ENCODE measurements at places on chromosomes 1 and 21. TPM values are rescaled to one million over a fixed set of nuclear protein-coding genes. Genes with fewer than 3 reads are reported as not detected.

The HTR6 gene
- not detected for polyA plus RNA-seq

- DNase-seq: no peak
- H3K27ac ChIP-seq: no peak overlapping the region
- H3K36me3 ChIP-seq: no peaks in the 10 kb centered on the region
- H3K27me3 ChIP-seq: peaks cover 9% of the 10 kb centered on the region
- H3K4me1 ChIP-seq: peaks cover 5% of the 10 kb centered on the region
These were observed 344.9 kb downstream of the CAMTA1 start for GRCh38 chr1:7130127-7130526.

The TRNP1 gene
- polyA plus RNA-seq: not detected

The ZFYVE9 gene
- 0.87 TPM for polyA plus RNA-seq

The DNAJC28 gene
- polyA plus RNA-seq: not detected

DNA sequence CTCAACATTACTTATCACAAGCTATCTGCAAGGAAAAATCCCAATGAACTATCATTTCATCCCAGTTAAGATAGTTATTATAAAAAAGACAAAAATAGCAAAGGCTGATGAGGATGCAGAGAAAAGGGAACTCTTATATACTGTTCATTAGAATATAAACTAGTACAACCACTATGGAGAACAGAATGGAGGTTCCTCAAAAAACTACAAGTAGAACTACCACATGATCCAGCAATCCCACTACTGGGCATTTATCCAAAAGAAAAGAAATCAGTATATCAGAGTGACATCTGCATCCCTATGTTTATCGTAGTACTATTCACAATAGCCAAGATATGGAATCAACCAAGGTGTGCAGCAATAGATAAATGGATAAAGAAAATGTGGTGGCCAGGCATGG is 4.9 kb upstream of the C1orf185 start:
- H3K27me3 ChIP-seq: peaks cover 5% of the 10 kb centered on the region
- H3K27ac ChIP-seq: no peak overlapping the region
- H3K36me3 ChIP-seq: no peaks in the 10 kb centered on the region
- H3K4me3 ChIP-seq: no peak overlapping the region
- no peaks in the 10 kb centered on the region for H3K4me1 ChIP-seq
- no peak for DNase-seq

DNA sequence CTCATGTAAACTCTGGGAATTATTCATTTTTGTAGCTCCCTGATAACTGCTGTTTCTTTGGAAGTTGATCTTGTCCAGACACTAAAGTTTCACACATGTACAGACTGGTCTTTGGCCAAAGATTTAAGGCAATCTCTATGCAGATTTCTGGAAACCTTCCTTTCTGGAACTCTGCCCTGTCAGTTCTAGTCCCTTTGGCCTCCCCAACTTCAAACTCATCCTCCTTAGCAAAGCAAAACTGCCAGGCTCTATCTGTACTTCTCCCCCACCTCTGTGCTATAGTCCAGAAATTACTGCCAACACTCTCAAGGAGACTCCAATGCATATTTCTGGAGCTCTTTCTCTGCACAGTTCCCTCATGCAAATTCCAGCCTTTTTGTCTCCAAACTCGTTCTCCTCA is 36.5 kb downstream of the C1orf198 start:
- H3K4me3 ChIP-seq: no peak overlapping the region
- no peaks in the 10 kb centered on the region for H3K36me3 ChIP-seq
- no peak overlapping the region for H3K27ac ChIP-seq

The UMODL1 gene
- polyA plus RNA-seq: not detected

The ALG14 gene
- polyA plus RNA-seq: 3.2 TPM

DNA sequence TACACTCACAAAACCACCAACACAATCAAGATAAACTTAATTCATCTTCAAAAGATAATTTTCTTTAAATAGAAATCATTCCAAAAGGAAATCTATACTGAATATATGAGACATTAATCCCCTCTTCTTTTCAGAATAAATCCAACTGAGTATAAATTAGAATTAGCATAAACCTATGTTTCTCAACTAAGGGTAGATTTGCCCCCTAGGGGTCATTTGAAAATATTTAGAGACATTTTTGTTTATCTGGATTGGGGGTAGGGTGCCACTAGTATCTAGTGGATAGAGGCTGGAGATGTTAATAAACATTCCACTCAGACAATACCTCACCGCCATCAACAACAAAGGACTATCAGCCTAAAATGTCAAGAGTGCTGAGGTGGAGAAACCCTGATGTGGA is 6.5 kb upstream of the TNFSF4 start:
- H3K4me1 ChIP-seq: peaks cover 2% of the 10 kb centered on the region
- H3K27ac ChIP-seq: no peak overlapping the region
- no peaks in the 10 kb centered on the region for H3K27me3 ChIP-seq
- peaks cover 4% of the 10 kb centered on the region for H3K36me3 ChIP-seq
- H3K4me3 ChIP-seq: no peak overlapping the region

GRCh38 chr1:27068922-27069321 is 56.3 kb upstream of the TENT5B start:
- H3K4me1 ChIP-seq: no peaks in the 10 kb centered on the region
- H3K4me3 ChIP-seq: no peak overlapping the region
- H3K36me3 ChIP-seq: no peaks in the 10 kb centered on the region
- no peak for DNase-seq
- no peaks in the 10 kb centered on the region for H3K27me3 ChIP-seq

The KDM1A gene
- 28.8 TPM for polyA plus RNA-seq

The DCDC2B gene
- polyA plus RNA-seq: not detected

GRCh38 chr1:85596947-85597346 is 16.4 kb downstream of the CCN1 start:
- no peaks in the 10 kb centered on the region for H3K4me1 ChIP-seq
- no peaks in the 10 kb centered on the region for H3K36me3 ChIP-seq
- H3K27ac ChIP-seq: no peak overlapping the region

GRCh38 chr1:39196244-39197215 is 8.0 kb upstream of the MACF1 start:
- peak; percentile 67 for DNase-seq
- H3K4me1 ChIP-seq: peaks cover 71% of the 10 kb centered on the region
- peak overlapping the region; percentile 55 for H3K4me3 ChIP-seq

The PLEKHA6 gene
- not detected for polyA plus RNA-seq

The MYBPHL gene
- not detected for polyA plus RNA-seq

GRCh38 chr1:201706109-201706508 is 122.8 kb upstream of the IPO9 start:
- no peak overlapping the region for H3K4me3 ChIP-seq
- no peak for DNase-seq
- H3K27ac ChIP-seq: no peak overlapping the region
- H3K36me3 ChIP-seq: no peaks in the 10 kb centered on the region
- no peaks in the 10 kb centered on the region for H3K4me1 ChIP-seq

DNA sequence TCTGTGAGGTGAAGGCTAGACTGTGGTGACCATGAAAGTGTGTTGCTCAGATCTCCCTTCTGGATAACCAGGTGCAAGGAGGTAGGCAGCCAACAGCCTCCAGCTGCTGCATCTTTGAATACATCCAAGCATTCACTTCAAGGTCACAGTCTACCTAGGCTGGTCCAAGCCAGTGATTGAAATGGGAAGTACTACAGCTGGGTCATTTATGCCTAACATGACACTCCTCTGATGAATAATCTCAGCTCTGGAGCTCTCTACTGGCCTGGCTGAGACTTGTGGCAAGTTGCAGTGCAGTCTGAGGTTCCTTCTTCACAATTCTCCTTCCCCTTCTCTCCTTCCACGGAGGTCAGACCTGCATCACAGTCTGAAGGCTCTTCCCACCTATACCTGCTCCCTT is 35.0 kb upstream of the ARHGAP29 start:
- H3K27ac ChIP-seq: no peak overlapping the region
- H3K36me3 ChIP-seq: no peaks in the 10 kb centered on the region
- no peak for DNase-seq
- no peak overlapping the region for H3K4me3 ChIP-seq

The PAFAH2 gene
- polyA plus RNA-seq: 35.6 TPM

DNA sequence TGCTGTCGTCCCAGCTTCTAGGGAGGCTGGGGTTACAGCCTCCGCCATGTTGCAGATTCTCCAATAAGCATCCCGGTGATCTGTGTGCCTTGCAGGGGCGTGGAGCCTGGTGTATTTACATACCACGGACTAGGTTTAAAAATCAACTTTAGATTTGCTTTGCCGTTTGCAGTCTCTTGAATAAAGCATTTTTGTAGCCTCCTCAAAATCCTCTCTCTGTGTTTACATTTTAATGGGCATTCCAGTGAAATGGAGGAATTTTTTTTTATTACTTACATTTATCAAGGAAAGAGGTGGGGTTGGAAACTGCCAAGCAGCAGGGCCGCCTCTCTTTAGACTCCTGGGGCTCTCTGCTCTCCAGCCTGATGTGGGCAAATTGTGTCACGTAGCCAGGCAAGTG is 437.5 kb upstream of the VAMP3 start:
- H3K4me1 ChIP-seq: no peaks in the 10 kb centered on the region
- peaks cover 4% of the 10 kb centered on the region for H3K27me3 ChIP-seq
- DNase-seq: no peak
- H3K36me3 ChIP-seq: no peaks in the 10 kb centered on the region

GRCh38 chr1:3271866-3272265 is 182.6 kb upstream of the ARHGEF16 start:
- H3K4me3 ChIP-seq: no peak overlapping the region
- no peak overlapping the region for H3K27ac ChIP-seq
- no peaks in the 10 kb centered on the region for H3K4me1 ChIP-seq
- H3K36me3 ChIP-seq: no peaks in the 10 kb centered on the region
- no peaks in the 10 kb centered on the region for H3K27me3 ChIP-seq

The C1orf116 gene
- 0.31 TPM for polyA plus RNA-seq

DNA sequence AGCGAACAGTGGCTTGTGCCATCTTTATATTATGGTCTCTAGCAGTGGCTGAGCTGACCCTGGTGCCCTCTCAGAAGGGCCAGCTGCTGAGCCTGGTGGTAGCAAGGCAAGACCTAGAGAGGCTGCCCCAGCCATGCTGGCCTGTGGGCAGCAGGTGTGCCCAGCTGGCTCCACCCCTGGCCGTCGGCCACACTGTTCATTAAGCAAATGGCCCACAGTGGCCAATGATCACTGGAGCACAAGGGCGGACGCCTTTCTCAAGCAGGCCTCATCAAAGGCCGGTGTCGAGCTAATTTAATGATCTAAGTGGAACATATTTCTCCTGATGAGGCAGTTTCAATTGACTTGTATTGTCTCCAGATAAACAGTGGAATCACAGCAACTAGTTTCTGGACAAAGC is 89.4 kb downstream of the GRIK3 start:
- no peaks in the 10 kb centered on the region for H3K36me3 ChIP-seq
- peaks cover 6% of the 10 kb centered on the region for H3K27me3 ChIP-seq
- H3K4me3 ChIP-seq: no peak overlapping the region
- no peaks in the 10 kb centered on the region for H3K4me1 ChIP-seq
- DNase-seq: no peak

The APCS gene
- polyA plus RNA-seq: not detected

DNA sequence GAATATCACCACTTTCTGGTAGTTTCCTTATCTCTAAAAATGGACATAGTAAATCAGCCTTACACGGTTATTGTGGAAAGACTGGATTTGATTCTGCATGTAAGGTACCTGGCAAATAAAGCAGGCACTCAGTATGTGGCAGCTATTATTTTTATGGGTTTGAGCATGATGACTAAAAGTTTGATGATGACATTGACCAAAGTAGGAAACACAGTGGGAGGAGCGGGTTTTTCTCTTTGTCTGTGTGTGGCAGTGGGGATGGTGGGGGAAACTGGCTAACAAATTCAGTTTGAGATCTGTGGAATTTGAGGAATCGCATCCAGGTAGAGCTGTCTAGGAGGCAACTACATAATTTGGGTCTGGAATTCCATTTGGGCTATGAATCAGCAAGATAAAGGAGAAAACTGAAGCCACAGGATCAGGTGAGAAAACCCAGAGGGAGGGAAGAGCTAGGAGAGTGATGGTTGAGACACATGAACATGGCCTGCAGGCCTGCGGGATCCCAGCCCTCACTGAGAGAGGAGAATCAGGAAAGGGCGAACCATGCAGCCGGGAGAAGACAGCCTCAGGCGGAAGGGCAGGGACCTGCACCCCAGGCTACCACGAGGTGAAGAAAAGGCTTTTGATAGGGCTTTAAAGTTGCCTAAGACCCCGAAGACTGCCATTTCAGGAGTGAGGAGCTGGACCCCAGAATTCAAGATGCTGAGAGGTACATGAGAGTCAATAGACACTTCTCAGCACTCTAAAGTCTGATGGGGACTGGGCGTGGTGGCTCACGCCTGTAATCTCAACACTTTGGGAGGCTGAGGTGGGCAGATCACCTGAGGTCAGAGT is 52.2 kb downstream of the MEF2D start:
- H3K4me3 ChIP-seq: no peak overlapping the region
- no peaks in the 10 kb centered on the region for H3K36me3 ChIP-seq
- peaks cover 3% of the 10 kb centered on the region for H3K27me3 ChIP-seq

- H3K36me3 ChIP-seq: no peaks in the 10 kb centered on the region
- no peaks in the 10 kb centered on the region for H3K4me1 ChIP-seq
- no peak for DNase-seq
These were observed 58.4 kb upstream of the TENT5B start for GRCh38 chr1:27071049-27071416.

The SIM2 gene
- polyA plus RNA-seq: not detected

DNA sequence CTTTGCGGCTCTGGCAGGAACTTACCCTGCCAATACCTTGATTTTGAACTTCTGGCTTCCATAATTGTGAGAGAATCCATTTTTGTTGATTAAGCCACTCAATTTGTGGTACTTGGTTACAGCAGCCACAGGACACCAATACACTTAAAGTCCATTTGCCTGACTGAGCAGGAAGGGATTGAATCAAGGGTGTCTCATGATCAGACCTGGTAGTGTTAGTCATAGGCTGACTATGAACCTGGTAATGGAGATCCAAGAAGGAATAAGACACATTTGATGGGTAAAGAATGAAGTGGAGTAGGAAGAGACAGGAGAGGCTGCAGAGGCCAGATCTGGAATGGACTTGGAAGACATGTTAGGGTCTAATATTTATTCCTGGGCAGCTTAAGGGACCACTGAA is 31.2 kb upstream of the MAP1LC3C start:
- H3K4me3 ChIP-seq: no peak overlapping the region
- H3K27ac ChIP-seq: no peak overlapping the region
- H3K36me3 ChIP-seq: peaks cover 3% of the 10 kb centered on the region
- no peak for DNase-seq

DNA sequence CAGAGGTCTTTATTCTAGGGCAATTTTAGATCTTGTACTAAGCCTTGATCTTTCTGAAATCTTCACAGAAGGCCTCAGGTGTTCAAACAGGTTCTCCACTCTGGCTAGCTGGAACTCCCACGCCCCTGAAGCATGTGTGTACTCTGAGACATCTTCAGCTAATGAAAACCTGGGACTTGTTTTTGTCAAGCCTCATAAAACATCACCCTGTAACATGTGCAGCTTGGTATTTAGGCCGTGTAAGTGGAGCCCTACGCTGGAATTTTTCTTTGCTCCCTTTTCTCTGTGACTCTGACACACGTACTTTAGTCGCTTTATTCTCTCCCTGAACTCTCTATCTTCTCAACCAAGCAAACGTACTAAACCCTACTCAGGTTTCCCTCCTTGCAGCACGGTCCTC is 701.9 kb upstream of the ZP4 start:
- no peaks in the 10 kb centered on the region for H3K4me1 ChIP-seq
- H3K27ac ChIP-seq: no peak overlapping the region
- no peak for DNase-seq

The EXOC8 gene
- polyA plus RNA-seq: 1.6 TPM

The PLCH2 gene
- polyA plus RNA-seq: 2.9 TPM

- H3K36me3 ChIP-seq: peaks cover 8% of the 10 kb centered on the region
- peaks cover 5% of the 10 kb centered on the region for H3K27me3 ChIP-seq
- peaks cover 29% of the 10 kb centered on the region for H3K4me1 ChIP-seq
- H3K4me3 ChIP-seq: peak overlapping the region; percentile 81
- DNase-seq: no peak
These were observed 846 bp upstream of the PER3 start for GRCh38 chr1:7783178-7783711.

The TRIM33 gene
- polyA plus RNA-seq: 43.3 TPM

- no peaks in the 10 kb centered on the region for H3K4me1 ChIP-seq
- no peak overlapping the region for H3K4me3 ChIP-seq
- H3K27ac ChIP-seq: no peak overlapping the region
- no peak for DNase-seq
- H3K27me3 ChIP-seq: no peaks in the 10 kb centered on the region
These were observed 16.4 kb downstream of the TP73 start for GRCh38 chr1:3668585-3669300.

All from immature natural killer cell (primary cell).